ENCODE measurements at places on chromosomes 2 and 18.

GRCh38 chr2:23953625-23954024, 13.4 kb downstream of the UBXN2A start:
- no peak for DNase-seq

GRCh38 chr2:239876271-239876947, 148.7 kb downstream of the NDUFA10 start:
- no peak for DNase-seq

- DNase-seq: no peak
Measured at GRCh38 chr2:657766-658165, 19.4 kb downstream of the TMEM18 start.

GRCh38 chr2:203191961-203192360, 46.9 kb upstream of the CYP20A1 start:
- no peak for DNase-seq
